ENCODE measurements at places on chromosomes 4 and X.

DNA sequence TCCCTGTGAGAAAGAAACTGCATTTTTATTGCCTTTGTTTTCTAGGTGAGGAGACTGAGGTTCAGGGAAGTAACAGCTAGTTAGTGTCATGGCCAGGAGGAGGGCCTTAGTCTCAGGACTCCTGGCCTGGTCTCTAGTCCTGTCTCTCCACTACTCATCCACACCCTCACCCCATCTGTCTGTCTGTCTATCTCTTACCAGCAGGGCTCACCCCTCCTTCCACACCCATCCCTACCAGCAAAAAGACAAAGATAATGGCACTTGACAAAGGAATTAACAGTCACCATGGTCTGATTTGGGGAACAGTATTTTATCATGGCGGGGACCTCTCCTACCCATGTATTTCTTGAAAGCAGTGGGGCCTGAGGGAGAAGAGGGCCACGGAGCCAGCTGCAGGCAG, 125.8 kb downstream of the REPS2 start:
- DNase-seq, result no peak

DNA sequence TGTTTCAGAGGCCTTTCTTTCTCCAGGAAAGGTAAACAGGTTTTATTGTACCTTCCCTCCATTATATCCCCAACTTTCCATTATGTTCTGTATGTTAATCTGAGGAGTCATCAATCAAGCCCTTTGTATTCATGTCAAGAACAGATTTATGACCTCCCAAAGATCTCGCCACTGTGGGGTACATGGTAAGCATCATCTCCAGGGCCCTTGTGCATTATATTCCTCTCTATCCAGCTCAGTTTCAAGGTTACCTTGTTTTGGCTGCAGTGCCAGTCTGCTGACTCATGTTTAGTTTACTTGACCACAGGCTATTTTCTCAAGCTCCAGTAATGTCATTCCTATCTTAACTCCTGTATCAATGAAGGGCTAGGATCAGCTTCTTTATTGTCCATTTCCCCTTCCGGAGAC, 125.1 kb upstream of the FRMPD4 start:
- no peak for DNase-seq

DNA sequence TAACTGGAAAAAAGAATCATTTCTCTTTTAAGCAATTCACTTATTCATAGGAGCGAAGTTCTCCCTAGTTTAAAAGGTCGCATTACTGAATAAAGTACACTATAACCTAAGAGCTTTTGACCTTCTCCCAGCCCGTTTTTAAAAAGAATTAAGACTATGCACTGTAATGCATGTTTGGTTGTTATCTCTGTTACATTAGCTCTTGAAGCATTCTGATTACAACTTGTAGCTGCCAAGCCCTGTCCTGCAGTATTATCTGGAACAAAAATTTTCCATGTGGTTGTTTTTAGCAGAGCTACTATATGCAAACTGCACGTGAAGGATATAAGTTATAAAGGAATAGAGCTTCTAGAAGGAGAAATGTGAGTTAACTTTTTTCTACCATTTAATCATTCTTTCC, 8.1 kb downstream of the GAB1 start:
- no peak for DNase-seq

GRCh38 chr4:28548594-28548993, 1688.0 kb downstream of the STIM2 start:
- no peak for DNase-seq

- DNase-seq, result no peak
These were observed 56.7 kb upstream of the RASSF6 start for GRCh38 chr4:73676861-73677323.

- DNase-seq, result no peak
These were observed 19.6 kb downstream of the TMEM175 start for GRCh38 chr4:951594-952468.

GRCh38 chr4:66649236-66649635, 896.1 kb downstream of the CENPC start:
- no peak for DNase-seq

DNA sequence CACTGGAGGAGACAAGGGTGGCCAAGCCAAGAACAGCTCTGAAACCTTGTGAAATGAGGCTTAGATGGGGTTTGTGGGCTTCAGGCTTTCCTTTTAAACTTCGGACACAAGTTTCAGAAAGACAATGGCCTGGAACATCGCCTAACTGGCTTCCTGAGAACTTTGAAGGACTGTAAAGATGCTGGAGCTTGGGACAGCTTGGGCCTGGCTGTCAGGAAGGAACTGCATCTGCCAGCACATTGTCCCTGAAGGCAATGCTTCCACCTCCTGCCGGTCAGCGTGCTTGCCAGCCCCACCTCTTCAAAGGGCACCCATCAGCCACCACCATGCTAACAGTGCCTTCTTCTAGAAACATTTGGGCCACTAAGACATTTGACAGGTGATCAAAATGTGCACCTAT, 107.9 kb downstream of the DRD5 start:
- no peak for DNase-seq

DNA sequence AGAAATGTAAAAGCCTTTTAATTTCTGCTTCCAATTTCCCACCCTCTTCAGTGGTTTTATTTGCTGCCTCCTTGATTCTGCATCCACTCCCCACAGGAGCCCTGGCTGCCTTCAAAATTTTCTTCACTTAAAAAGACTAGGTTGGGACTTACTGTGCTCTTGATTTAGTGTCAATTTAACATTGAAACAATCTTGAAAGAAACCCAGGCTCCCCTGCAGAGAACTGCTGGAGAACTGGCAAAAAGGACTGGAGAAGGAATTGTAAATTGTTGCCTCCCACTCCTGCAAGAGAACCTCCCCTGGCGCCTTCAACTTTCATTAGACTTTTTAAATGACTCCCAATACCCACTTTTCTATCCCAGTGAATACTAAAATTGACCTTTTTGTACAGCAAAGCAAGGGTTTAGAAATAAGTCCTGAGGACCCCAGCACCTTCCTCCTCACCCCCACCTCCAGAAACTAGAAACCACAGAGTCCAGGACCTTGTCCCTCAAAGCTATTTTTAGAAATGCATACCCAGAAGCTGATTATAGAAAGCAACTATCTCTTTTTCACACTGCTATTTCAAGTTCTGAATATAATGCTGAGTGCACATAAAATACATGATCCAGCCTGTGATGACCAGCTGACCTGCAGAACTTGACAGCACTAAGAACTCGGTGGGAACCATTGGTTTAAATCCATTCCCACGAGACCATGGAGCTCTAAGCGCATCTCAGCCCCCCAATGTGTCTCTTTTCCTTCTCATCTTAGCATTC, 155.5 kb downstream of the INPP4B start:
- no peak for DNase-seq

- no peak for DNase-seq
These were observed 179.5 kb upstream of the TBL1X start for GRCh38 chrX:9285342-9285771.

- no peak for DNase-seq
These were observed 235.0 kb downstream of the PALLD start for GRCh38 chr4:168731706-168732414.

- no peak for DNase-seq
These were observed 94.8 kb downstream of the GPRIN3 start for GRCh38 chr4:89212666-89213381.

DNA sequence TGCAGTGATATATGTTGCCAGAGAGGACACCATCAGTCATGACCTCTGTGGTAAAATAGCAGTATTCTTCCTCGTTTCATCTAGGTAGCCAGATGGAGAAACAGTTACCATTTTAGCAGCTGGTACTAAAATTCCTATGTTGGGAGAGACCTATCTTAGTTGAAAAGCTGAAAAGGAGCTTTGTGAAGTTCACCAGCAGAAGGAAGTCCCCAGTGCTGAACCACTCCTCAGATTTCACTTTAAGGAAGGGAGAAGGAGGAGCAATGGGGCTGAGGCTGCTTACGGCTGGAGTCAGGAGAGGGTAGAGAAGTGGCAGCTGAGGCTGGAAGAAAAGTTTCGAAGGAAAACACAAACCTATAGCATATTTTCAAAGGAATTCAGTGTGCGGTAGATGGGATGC, 103.7 kb downstream of the ATXN3L start:
- DNase-seq, result no peak

DNA sequence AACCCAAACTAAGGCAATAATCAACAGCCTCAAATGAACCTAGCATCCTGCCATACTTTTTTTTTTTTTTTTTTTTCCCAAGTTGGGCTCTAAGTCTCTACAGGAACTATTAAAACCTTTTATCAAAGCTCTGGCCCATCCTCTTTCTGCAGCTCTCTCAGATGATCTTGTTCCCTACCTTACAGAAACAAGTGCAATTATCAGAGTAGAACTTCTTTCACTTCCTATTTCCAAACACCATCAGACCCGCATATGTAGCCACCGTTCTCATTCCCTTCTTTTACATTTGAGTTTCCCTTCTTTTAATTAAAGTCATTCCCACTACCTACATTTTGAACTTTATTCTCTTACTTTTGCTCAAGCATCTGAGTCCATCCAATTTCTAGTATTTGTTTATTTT, 690.6 kb downstream of the DMD start:
- no peak for DNase-seq

DNA sequence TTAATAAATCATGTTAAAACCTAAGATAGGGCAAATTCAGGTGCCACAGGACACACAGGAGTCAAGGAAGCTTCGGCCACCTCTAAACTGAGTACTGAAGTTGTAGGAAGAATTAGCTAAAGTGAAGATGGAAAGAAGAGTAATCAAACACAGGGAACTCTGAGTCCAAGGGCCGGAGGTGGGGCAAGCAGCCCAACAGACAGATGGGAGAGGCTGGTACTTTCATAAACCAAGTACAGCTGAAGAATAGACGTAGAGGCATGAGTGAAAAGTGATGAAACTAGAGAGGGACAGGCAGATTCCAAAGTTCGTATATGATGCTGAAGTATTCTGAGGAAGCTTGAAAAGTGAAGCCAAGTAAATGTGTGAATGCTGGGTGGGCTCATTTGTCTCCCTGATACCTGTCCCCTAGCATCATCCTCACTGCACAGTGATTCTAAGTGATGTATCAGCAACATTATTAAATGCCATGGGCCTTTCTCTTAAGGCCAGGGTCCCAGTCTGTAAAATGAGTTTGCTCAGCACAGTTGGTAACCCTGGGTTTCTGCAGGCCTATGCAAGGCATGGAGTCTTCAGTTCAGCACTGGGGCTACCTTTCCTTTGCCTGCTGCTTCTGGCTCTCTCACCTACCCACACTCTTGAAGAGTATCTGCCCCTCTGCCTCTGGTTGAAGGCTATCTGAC, 203.3 kb downstream of the NR3C2 start:
- DNase-seq, result no peak

- DNase-seq, result no peak
These were observed 29.0 kb downstream of the COQ2 start for GRCh38 chr4:83255584-83255983.

DNA sequence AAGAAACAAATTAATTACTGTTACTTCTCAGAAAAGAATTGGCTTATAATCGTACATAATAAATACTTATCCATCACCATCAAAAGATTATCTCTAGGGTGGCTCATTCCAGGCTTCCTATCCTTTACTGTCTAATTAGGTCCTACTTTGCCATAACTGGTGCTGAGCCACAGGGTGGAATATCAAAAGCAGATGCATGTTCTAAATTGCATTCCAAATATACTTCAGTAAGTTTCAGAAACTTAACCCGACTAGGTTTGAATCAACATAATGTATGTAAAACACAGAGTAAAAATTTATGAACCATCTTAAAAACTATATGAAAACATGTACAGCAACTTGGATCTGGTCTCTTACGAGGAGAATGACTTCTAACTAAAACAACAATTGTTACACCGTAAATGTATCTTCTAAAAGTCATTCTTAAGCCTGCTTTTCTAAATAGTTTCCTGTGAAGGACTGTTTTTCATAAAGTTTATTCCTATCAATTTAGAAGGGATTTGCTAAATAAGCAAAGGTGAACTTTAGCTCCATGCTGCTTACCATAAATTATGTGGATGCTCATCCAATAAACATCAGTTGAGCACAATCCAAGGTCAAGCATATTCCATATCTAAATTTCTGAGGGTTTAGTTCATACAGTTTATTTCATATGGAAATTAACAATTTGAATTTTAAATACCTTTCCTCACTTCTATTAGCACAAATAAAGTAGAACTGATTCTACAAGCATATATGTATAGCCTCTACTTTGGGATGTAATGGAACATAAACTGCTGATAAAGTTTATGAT, 13.4 kb downstream of the ZAR1 start:
- DNase-seq, result no peak

DNA sequence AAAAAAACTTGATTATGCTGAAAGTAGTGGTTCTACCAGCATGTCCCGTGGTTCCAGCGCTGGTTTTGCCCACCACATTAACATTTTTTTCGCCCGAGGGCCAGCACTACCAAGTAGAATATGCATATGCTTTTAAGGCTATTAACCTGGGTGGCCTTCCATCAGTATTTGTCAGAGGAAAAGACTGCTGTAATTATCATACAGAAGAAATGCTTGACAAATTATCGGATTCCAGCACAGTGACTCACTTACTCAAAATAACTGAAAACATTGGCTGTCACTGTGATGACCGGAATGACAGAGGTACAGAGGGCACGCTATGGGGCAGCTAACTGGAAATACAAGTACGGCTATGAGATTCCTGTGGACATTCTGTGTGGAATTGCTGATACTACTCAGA, 34.6 kb downstream of the PRPS2 start:
- no peak for DNase-seq

- DNase-seq, result no peak
These were observed 11.3 kb downstream of the TBC1D1 start for GRCh38 chr4:37902212-37902611.
